ENCODE measurements at places on chromosomes 5 and 9.

DNA sequence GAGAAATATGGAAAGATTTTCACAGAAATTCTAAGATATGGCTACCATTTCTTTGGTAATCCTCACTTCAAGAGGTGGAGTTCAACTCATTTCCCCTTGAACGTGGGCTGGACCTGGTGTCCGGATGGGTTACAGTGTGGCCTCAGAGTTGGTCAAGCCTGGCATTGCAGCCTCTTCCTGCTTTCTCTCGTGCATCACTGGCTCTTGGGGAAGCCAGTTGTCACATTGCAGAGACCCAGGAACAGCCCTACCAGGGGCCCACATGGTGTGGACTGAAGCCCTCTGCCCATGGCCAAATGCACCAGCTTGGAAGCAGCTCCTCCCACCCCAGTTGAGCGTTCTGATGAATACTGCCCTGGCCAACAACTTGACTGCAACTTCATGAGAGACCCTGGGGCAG, 47.7 kb upstream of the FCN1 start:
- DNase-seq, result no peak

- no peak for DNase-seq
These were observed 229.4 kb downstream of the SNCAIP start for GRCh38 chr5:122541388-122541787.

GRCh38 chr5:83586874-83587776, 115.6 kb downstream of the VCAN start:
- DNase-seq, result no peak

- DNase-seq, result no peak
These were observed at the start of gene GDA for GRCh38 chr9:72149231-72149975. Gene GDA (plus strand): TSS chr9:72149440. CDS start chr9:72149560, 120 bp downstream.

DNA sequence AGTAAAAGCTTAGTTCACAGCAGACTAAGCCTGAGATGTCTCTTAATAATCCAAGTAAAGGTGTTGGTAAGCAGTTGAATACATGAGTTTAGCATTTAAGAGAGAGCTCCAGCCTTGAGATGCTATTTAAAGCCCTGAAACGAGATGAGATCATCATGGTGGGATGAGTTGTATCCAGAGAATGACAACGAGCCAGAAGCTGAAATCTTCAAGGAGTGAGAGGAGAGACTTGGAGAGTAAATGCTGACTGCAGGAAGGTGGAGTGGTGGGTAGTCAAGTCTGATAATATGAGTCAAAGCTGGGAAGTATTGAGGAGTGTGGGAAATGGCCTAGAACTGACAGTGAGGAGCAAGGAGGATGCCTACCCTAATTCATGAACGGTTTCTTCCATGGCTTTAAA, 53.7 kb downstream of the PLAC8L1 start:
- no peak for DNase-seq

DNA sequence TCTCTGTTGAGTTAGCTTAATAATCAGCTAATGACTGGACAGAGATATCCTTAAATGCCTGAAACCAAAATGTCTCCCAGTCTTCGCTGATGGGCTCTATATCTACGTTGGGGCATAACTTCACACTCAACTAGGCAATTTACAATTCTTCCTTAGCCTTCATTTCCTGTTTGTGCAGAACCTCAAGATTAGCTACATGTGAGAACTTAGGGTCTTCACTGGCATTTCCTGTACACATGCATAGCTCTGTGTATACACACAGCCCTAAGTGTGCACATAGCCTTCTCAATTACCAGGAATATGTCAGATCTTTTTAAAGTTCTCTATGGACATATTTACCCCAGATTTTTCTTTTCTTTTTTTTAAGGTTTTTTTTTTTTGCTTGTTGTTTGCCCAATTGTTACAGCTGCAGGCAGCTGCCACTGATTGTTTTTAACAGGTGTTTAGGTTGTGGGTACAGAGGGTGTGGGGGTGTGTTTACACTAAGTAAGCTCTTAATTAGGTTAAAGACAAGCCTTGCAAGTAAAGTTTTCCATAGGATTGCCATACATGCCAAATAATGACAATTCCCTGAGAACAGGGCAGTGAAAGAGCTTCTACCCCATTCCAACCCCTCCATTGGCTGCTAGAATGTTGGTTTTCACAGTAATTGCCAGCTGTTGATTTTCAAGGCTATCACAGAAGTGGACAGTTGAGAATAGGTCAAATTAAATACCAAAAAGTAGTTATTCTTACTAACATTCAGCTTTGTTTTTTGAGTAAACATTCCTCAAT, 441.0 kb downstream of the TLE4 start:
- no peak for DNase-seq

GRCh38 chr5:19903611-19904010, 84.4 kb downstream of the CDH18 start:
- no peak for DNase-seq

DNA sequence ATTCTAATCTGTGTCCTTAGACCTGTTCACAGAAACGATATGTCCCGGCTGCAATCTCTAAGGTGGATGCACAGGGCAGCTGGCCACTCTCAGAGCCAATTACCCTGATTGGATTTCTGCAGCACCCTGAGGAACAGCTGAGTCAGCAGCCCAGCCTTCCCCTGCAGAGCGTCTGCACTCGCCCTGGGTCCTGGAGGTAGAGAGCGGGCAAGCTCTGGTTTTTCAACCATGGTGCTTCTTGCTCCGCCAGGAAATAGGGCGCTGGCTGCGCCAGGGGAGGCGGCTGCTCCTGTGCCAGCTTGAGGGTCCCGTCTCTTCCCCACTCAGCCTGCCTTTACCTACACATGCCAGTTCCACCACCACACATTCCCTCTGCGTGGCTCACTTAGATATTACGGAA, 19.2 kb downstream of the NDUFS6 start:
- DNase-seq, result no peak

DNA sequence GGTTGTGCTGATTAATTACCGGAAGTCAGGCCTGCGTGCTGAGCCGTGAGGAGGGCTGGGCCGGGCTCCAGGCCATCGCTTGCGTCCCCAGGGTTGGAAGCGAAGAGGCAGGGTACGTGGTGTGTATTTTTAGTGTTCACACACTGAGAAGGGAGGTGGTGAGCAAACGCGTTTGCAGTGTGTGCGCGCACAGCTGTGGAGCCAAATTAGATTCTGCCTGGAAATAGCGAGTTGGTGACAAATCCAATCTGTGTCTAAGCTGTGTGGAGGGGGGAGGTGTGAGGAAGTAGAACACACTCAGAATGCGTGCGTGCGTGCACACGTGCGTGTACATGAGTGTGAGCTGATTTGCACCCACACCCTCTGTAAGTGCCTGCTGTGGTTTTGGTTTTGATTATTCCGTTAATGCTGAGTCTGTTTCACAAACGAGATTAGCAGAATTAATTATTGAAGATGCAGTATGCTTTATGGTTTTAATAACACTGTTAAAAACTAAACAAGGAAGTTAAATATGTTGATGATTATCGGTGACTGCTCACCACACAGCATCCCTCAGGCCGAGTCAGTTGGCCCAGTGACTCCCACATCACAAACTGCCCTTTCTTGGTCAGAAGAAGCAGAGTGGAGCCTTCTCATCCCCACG, 111.8 kb upstream of the FCN2 start:
- DNase-seq, result no peak

DNA sequence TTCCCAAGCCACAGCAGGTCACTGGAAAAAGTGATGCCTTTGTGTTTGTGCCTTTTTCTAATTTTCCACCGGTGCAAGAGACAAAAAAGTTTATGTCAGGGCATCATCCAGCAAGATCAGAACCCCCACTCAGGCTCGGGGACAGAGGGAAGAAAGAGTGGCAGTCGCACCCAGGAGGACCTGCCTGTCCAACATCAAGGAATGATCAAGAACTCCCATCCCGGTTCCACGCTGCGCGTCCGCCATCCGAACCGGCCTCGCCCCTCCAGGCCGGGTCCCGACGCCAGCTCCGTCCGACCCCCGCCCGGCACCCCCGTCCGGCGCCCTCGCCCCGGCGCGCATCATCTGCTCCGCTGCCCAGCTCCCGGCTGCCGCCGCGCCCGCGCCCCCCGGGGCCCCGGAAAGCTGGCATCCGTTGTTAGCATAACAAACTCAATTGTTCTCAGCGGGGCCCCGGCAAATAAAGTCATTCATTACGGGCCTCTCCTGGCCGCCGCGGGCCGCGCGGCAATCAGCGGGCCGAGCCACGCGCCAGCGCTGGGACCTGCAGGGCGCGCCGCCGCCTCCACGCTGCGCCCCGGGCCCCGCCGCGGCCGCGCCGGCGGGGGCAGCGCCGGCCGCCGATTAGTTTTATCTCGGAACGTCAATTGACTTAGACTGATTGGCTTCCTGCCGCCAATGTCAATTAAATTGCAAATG, 48.1 kb downstream of the PAX5 start:
- DNase-seq, result no peak

GRCh38 chr9:115786321-115786720, 367.3 kb upstream of the PAPPA start:
- DNase-seq, result peak; percentile 59

GRCh38 chr9:110926828-110927487, 111.3 kb downstream of the LPAR1 start:
- no peak for DNase-seq

GRCh38 chr5:150948539-150948938, 43.8 kb upstream of the ZNF300 start:
- no peak for DNase-seq

DNA sequence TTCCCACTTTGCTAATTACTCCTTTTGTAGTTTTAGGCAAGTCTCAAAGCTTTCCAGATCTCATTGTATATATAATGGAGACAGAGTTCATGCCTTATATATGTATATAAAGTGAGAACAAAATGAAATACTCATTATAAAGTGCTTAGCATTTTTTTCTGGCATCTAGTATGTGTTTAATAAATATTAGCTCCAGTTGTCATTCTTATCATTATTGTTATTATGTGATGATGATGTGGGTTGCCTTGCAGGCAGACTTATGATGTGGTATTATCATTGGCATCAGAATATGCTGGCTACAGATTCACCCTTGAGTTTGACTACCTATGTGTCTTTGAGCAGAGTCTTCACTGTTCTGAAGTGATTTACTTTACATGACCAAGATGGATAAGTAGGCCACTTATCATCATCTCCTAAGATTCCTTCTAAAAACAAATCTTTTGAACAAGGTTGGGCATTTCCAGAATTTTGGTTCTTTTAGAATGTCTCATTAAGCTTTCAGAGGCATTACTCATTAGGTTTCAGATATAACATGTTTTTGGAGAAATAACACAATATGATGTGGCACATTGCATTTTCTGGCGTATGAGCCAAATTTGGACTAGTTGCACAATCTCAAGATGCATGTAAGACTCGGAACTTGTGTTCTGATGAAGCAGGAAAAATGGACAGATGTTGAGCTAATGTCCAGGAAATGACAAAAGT, 145.6 kb upstream of the TNC start:
- no peak for DNase-seq

DNA sequence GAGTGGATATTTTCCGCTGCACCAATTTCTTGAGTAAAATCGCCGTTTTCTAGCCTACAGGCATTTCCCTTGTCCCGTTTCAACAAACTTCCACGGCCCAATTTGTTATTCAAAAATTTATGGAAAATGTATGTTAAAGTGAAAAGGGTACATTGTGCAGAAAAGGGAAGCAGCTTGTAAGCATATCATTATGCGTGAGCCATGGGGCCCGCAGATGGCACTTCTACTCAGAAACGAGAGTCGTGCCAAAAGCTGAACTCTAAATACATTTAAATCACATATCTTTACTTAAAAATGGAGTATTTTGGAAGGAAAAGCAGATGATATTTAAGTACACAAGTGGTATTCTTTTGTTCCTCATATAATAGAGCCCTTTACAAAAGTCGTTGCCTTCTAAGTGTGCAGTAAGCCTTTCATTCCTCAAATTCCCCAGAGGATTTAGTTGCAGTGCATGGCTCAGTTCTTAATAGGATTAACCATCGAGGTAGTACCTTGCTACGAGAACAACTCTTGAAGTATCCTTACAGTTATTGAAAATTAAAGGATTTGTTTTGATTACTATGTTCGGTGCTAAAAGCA, 1227.2 kb upstream of the WWC1 start:
- no peak for DNase-seq

DNA sequence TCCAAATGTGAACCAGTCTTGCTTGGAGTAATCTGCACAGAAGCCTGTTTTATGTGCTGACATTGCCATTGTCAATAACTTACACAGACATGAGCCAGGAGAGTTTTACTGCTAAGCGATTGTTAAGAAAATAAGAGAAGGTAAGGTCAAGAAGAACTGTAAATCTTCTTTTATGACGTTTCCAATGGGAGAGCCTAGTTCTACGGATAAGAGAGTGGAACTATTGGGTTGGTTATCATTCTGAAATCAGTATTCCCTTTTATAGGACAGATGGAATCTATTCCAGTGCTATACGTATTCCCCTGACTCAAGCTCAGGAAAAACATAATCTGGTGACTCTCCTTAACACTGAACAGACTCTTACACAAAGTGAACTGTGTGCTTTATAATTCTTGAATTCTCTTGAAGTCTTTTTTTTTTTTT, 137.9 kb upstream of the OTULINL start:
- peak; percentile 88 for DNase-seq

- DNase-seq, result no peak
These were observed 22.4 kb downstream of the GOLGA2 start for GRCh38 chr9:128253140-128253990.

- no peak for DNase-seq
These were observed 500.7 kb downstream of the CDH12 start for GRCh38 chr5:22352493-22352892.

DNA sequence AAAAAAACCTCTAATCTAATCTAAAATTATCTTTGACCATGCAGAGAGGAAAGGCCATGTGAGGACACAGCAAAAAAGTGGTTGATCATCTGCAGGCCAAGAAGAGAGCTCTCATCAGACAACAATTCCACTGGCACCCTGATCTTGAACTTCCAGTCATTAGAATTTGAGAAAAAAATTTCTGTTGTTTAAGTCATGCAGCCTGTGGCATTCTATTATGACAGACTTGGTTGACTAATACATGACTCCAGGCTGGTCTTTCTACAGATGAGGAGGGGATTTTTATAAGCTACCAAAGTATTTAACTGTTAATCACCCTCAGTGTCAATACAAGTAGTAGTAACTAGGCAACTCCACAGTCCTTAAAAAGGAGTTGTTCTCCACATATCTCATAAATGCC, 358.5 kb upstream of the RGMB start:
- no peak for DNase-seq

DNA sequence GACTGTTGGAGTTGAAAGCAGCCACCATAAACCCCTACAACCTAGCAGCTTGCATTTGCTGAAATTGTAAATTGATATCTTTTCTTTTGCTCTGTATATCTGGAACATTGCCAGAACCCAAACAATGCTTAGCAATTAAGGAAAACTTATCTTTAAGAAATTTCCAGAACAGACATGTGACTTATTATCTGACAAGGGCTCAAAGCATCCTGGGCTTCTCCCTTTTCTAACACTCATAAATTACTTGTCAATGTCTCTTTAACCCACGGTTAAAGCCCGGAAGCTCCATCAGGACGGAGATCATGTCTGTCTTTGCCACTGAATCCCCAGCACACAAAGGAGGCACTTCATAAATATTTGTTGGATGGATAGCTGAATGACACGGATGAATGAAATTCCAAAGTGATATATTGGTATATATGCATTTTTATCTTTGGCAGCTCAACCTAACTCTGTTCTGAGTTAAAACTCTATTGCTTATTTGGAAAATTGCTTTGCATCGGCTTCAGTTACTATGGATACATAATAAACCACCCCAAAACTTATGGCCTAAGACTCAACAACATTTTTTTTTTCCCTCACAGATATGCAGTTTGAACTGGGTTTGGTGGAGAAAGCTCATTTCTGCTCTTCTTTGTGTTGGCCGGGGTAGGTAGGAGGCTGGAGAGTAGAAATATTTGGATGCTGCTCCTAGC, 103.1 kb upstream of the CLINT1 start:
- no peak for DNase-seq

All from SK-MEL-5 (cell line).